ENCODE measurements at places on chromosomes 1 and 21.

- DNase-seq, result no peak
Observed at GRCh38 chr1:22137004-22137720, 5.7 kb downstream of the WNT4 start.

DNA sequence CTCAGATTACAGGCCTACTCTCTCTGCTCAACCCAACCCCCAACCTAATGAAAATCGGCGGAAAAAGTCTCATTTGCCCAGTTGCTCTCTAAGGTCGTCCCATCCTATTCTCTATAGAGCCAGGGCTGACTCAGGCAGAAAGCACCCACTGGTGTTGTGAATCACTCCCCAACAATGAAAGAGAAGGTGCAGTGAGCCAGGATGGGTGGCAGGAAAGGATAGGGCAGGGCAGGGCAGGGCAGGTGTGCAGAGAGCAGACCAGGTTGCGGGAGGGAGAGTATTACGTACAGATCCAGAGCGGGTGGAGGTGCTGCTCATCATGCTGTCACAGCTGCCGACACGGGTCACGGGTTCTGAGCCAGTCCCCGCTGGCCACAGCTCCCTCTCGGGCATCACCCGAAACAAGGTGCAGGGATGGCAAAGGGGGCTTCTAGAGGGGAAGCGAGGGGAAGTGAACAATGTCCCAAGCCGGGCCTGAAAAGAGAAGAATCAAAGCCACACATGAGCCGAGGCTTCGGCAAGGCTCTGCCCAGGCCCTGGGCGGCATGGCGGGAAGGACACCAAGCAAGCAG is 5.3 kb downstream of the C1orf116 start:
- DNase-seq, result no peak

GRCh38 chr1:22411589-22411988 is 40.1 kb upstream of the ZBTB40 start:
- no peak for DNase-seq

- DNase-seq, result no peak
Observed at GRCh38 chr1:102661481-102661880, 446.8 kb downstream of the COL11A1 start.

DNA sequence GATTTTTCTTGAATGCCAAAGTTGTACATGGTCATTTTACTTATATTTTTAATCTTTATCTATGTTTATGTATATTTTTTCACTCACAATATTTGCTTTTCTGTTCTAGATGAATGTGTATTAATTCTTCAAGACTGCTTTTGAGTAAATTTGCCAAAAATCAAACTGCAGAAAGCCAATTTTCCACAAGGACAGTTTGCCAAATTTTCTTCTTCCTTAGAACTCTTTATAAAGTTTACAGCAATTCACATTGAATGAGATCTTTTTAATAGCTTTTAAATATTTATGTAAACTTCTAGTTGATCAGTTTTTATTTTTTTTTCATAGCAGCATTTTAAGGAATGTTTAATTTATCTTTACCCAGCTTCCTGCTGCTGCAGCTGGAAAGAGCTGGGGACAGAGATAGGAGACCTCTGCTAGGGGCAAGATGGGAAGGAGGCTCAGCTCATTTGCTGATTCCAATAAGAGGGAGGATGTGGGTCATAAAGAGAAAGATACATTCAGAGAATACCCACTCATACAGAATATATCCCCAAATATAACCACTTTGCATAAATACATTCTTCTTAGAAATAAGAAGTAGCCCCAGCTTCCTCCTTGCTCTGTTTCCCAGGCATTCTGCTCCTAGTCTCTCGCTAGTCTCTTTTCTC is 93.0 kb downstream of the ODF2L start:
- DNase-seq, result no peak

DNA sequence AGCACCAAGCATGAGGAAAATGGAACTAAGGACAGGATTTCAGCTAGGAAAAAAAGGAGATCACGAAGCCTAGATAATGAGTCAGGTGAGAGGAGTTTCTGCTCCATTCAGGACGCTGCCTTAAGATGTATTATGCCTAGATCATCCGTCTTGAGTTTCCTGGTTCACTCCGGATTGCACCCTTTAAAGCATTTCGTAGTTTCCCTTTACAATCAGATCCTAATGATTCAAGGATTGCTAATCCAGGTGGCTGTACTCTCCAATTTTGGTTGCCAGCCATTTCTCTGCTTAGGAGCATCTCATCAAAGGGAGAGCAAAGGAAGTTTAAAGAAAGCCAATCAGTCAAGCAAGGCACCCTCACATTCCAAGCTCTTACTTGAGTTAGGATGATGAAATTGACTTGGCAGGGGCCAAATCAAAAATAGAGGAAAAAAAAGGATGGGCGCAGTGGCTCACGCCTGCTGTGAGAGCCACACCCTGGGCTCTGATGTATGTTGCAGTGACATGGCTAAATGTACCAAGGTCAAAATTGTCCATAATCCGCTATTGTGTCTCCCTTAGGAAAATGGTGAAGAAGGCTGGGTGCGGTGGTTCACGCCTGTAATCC is 156.9 kb upstream of the SOD1 start:
- DNase-seq, result no peak

DNA sequence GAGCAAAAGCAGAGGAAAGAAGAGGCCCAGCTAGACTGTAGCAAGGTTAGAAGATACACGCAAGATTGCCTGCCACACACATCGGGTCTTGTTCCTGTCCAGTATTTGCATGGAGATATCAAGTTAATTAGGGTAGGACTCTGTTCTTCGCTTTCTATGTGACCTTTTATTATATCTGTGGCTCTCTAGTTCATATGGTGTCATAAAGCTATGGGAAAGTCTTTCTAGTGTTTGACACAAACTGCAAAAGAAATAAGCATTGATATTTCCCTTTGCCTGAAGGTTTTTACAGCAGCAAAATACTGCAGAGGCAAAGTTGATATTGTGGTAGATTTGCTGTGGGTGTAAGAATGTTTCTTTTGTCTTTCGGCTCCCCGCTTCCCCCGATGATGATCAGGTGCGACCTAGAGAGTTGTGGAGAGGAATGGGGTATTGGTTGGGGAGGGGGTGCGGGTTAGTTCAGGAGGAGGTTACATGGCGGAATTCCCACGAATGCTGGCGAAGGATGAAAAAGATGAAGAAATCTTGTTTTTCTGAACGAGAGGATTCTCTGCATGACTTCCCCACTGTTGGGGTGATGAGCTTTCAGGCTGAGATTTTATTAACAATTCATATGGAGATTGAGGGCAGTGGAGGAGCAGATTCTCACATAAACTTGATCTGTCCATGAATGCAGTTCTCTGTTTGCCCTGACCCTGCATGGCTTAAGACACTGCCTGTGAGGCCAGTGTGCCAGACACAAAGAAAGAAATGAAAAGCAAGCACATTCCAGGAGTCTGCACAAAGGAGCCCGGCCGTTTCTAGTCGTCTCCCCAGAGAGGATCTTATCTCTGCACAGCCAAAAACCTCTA is 550.2 kb downstream of the USP25 start:
- no peak for DNase-seq

- no peak for DNase-seq
Observed at GRCh38 chr1:151833172-151833900, 1.7 kb upstream of the RORC start.

DNA sequence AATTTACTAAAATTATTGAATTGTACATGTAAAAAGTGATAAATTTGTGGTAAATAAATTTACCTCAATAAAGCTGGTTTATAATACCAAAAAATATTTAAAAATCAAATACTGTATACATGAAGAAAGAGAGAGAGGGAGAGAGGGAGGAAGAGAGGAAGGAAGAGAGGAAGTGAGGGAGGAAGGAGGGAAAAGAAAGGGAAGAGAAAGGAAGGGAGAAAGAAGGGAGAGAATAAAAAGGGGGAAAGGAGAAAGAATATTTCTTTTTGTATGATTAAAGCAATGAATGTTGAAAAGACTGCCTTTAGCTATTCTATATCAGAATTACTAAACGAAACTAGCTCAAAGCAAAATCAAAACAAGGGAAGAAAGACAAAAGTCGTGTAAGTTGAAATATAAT is 150.0 kb downstream of the LRIG2 start:
- no peak for DNase-seq

- no peak for DNase-seq
Observed at GRCh38 chr1:4310396-4310923, 343.9 kb upstream of the AJAP1 start.

GRCh38 chr1:212606395-212607205 is 2.0 kb upstream of the ATF3 start:
- peak; percentile 56 for DNase-seq

DNA sequence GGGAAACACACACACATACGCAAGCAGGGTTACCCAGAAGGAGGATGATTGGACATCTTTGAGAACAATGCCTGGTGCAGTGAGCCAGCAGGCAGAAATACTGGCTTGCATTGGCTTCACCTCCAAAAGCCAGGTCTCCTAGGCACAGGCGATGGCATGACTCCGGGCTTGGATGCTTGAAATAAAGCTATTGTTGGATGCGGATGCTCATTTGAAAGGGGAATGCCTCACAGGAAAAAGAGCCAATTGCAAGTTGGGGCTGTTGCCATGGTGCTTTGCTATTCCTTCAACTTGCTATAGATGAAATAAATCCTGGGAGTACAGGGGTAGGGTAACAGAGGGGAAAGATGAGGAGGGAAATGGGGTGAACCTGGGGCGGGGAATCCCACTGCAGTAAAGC is 180.7 kb upstream of the SGIP1 start:
- no peak for DNase-seq

DNA sequence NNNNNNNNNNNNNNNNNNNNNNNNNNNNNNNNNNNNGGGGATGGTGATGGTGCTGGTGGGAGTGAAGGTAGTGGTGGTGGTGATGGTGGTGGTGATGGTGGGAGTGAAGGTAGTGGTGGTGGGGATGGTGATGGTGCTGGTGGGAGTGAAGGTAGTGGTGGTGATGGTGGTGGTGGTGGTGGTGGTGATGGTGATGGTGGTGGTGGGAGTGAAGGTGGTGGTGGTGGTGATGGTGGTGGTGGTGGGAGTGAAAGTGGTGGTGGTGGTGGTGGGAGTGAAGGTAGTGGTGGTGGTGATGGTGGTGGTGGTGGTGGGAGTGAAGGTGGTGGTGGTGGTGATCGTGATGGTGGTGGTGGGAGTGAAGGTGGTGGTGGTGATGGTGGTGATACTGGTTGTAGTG is 93.6 kb downstream of the CRYAA start:
- DNase-seq, result no peak

DNA sequence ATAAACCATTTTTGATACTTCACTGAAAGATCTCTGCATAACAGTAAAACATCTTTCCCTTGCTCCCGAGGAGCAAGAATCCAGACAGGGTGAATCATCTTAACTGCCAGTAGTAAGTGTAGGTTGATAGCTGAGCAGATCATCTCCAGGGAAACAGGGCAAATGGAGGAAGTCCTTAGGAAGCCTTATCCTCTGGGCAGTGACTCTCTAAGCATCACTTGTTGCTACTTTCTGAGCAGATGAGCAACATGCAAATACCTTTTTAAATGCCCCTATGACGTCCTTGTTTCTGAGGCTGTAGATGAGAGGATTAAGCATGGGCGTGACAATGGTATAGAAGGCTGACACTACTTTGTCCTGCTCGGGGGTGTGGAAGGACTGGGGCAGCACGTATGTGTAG is 8.9 kb downstream of the OR2T11 start:
- DNase-seq, result no peak

- DNase-seq, result no peak
Observed at GRCh38 chr1:226372885-226373284, 35.0 kb downstream of the PARP1 start.

DNA sequence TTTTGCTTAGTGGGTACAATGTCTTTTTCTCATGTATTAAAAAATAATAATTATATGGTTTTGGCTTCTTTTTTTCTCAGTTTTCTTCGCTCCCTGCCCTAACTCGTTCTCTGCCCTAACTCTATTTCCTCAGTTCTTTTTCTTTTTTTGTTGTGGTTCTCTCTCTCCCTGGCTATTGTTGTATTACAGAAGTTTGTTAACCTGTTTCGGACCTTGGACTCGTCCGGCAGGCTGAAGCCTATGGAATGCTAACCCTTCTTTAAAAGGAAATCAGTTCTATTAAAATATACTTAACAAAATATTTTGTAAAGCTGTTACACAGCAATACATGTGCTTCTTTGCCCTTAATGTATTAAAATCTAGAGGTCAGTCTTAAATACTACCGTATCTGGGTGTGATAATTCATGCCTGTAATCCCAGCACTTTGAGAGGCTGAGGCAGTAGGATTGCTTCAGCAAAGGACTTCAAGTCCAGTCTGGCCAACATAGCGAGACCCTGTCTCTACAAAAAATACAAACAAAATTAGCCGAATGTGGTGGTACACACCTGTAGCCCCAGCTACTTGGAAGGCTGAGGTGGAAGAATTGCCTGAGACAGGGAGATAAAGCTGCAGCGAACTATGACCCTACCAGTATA is 64.1 kb downstream of the ANGPTL1 start:
- no peak for DNase-seq

DNA sequence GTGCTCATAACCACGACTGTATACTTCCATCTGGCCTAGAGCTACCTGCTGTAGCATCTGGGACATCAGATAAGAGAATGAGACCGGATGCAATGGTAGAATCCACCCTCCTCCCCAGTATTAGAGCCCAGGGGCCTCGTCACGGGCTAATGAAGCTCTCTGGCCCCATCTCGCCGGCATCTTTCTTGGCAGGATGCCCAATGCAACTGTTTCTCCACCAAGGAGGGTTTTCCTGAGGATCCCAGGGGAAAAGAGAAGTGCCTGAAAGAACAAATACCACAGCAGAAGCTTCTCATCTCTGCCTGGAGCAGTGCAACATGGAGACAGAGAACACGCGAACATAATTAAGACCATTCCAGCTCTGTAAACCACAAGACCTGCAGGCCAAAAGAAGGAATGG is 80.0 kb downstream of the VWA5B1 start:
- DNase-seq, result no peak

Data from T-cell (primary cell).